Aortic smooth muscle cell (primary cell): ENCODE measurements at places on chromosomes 3 and 15. TPM values are rescaled to one million over a fixed set of nuclear protein-coding genes. Genes with fewer than 3 reads are reported as not detected.

Gene WNT7A
- total RNA-seq = not detected in 2 replicates

Gene ZNF660
- 1.1 and 1.5 TPM in 2 replicates for total RNA-seq

Gene PLSCR5
- total RNA-seq = not detected in 2 replicates

Gene MANF
- total RNA-seq = 115 and 157 TPM in 2 replicates

Gene SV2B
- total RNA-seq = 0.13 TPM in 1 of 2 replicates, not detected in the other

Gene FHIT
- 0.53 and 0.56 TPM in 2 replicates for total RNA-seq

Gene GPR160
- total RNA-seq = 0.56 and 0.92 TPM in 2 replicates

Gene SLC35G2
- 11.4 and 16.2 TPM in 2 replicates for total RNA-seq

Gene EFCAB12
- total RNA-seq = not detected in 2 replicates

Gene STRA6
- total RNA-seq = 0.06 and 0.26 TPM in 2 replicates

Gene GP5
- total RNA-seq = 0.26 and 0.44 TPM in 2 replicates

Gene CAMK2N2
- total RNA-seq = 0.50 and 0.66 TPM in 2 replicates

Gene MESP2
- total RNA-seq = 0.25 and 0.53 TPM in 2 replicates

Gene LMAN1L
- 0.13 and 0.25 TPM in 2 replicates for total RNA-seq

Gene COMMD4
- 104 and 114 TPM in 2 replicates for total RNA-seq

Gene SCN10A
- under 0.01 and 0.06 TPM in 2 replicates for total RNA-seq

Gene GREM1
- under 0.01 TPM in 2 replicates for total RNA-seq

Gene KNG1
- total RNA-seq = not detected in 2 replicates

Gene C15orf62
- total RNA-seq = under 0.01 and 0.06 TPM in 2 replicates

Gene VWA5B2
- total RNA-seq = 0.06 TPM in 1 of 2 replicates, not detected in the other

Gene MEGF11
- not detected in 2 replicates for total RNA-seq

Gene STARD9
- 2.2 and 4.4 TPM in 2 replicates for total RNA-seq

Gene PIK3R4
- 31.7 and 37.1 TPM in 2 replicates for total RNA-seq

Gene EXD1
- total RNA-seq = not detected in 2 replicates

Gene SCAANT1
- not detected in 2 replicates for total RNA-seq

Gene TMCO5A
- not detected in 2 replicates for total RNA-seq

Gene GBE1
- total RNA-seq = 259 and 288 TPM in 2 replicates

Gene A4GNT
- total RNA-seq = not detected in 2 replicates

Gene SH3GL3
- not detected in 2 replicates for total RNA-seq

Gene SAMD7
- total RNA-seq = not detected in 2 replicates

Gene GOLGA6L24
- not detected in 2 replicates for total RNA-seq

Gene FBXL22
- 0.50 and 0.66 TPM in 2 replicates for total RNA-seq

Gene AGBL1
- not detected in 2 replicates for total RNA-seq

Gene RPL4
- 1,310 and 1,702 TPM in 2 replicates for total RNA-seq
